Right lung (tissue), 10 donors: ENCODE measurements at places on chromosomes 5 and 9. TPM values are rescaled to one million over a fixed set of nuclear protein-coding genes. Genes with fewer than 3 reads are reported as not detected.

GPR151 gene
- not detected for polyA plus RNA-seq

SAXO1 gene
- polyA plus RNA-seq: 0.19 TPM

BHMT2 gene
- 1.5 TPM for polyA plus RNA-seq

CCNO gene
- 3.6 TPM for polyA plus RNA-seq

EFNA5 gene
- 17.4 TPM for polyA plus RNA-seq

SPATA31D4 gene
- polyA plus RNA-seq: not detected

FOXI1 gene
- not detected for polyA plus RNA-seq

PRSS3 gene
- 0.63 TPM for polyA plus RNA-seq

PHF24 gene
- polyA plus RNA-seq: 0.54 TPM

PELO gene
- polyA plus RNA-seq: 24.3 TPM

KCNIP1 gene
- polyA plus RNA-seq: 3.3 TPM

TRUB2 gene
- 33.7 TPM for polyA plus RNA-seq

FBXO4 gene
- 14.8 TPM for polyA plus RNA-seq

UGT3A1 gene
- not detected for polyA plus RNA-seq

CATSPER3 gene
- polyA plus RNA-seq: 0.84 TPM

RNF20 gene
- 41.5 TPM for polyA plus RNA-seq

WHRN gene
- 11.9 TPM for polyA plus RNA-seq

ORM2 gene
- 1.4 TPM for polyA plus RNA-seq

INSL4 gene
- polyA plus RNA-seq: not detected

SLCO6A1 gene
- polyA plus RNA-seq: not detected
